ENCODE measurements at places on chromosomes 3 and 15. TPM values are rescaled to one million over a fixed set of nuclear protein-coding genes. Genes with fewer than 3 reads are reported as not detected.
A peak's percentile ranks its signal among the peaks of the same experiment; 100 is the strongest.

DNA sequence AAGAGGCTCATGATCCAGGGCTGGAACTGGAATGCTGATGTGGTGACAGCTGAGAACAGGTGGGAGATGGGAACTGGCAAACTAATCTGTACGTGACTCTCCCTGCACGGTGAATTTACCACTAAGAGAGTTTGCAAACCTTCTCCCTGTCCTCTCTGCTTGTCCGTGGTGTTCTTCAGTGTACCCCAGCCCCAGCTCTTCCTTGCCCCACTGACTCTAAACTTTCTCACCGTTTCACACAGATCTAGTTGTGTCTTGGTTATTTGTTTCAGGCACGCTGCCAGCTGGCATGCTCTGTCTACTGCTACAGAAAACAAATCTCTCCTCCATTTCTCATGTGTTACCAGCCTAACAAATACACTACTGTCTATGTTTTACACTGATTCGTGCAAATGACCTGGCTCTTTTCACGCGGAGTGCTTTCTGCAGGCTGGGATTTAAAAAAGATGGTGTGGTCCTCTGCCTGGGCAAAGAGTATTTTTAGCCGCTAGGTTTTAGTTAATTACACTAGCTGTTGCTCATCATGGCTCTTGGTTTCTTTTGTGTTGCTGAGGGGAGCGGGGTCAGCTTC is 192.7 kb upstream of the LRIG1 start:
- H3K36me3 ChIP-seq: no peaks in the 10 kb centered on the region
- H3K27me3 ChIP-seq: no peaks in the 10 kb centered on the region
- H3K4me3 ChIP-seq: no peak overlapping the region
- H3K4me1 ChIP-seq: no peaks in the 10 kb centered on the region
- DNase-seq: no peak

GRCh38 chr3:162718697-162719096 is 1222.1 kb downstream of the OTOL1 start:
- no peaks in the 10 kb centered on the region for H3K36me3 ChIP-seq
- no peak for DNase-seq
- H3K27ac ChIP-seq: no peak overlapping the region
- H3K4me1 ChIP-seq: peaks cover 15% of the 10 kb centered on the region

- no peak overlapping the region for H3K27ac ChIP-seq
- H3K36me3 ChIP-seq: no peaks in the 10 kb centered on the region
- H3K4me1 ChIP-seq: peaks cover 2% of the 10 kb centered on the region
These were observed 110.6 kb downstream of the ETFA start for GRCh38 chr15:76200641-76201105.

DNA sequence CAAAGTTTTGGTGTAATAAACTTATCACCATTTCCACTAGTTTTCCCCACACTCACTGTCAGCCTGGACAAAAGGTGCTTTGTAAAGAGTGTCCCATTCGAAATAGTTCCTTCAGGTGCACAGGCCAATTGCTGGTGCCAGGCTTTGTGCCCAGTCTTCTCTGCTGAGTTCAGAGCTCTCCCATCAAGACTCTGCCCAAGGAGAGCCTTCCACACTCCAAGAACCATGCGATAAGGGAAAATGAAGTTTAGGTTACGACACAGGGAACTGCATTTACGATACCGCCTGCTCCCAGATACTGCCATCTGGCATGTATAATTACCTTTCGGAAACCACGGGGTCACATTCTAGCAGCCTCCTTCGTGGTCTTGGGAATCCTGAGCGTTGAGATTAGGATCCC is 379.6 kb downstream of the MECOM start:
- H3K27me3 ChIP-seq: no peaks in the 10 kb centered on the region
- no peak overlapping the region for H3K4me3 ChIP-seq
- peaks cover 7% of the 10 kb centered on the region for H3K4me1 ChIP-seq
- no peak for DNase-seq
- H3K36me3 ChIP-seq: no peaks in the 10 kb centered on the region
- H3K27ac ChIP-seq: no peak overlapping the region

DNA sequence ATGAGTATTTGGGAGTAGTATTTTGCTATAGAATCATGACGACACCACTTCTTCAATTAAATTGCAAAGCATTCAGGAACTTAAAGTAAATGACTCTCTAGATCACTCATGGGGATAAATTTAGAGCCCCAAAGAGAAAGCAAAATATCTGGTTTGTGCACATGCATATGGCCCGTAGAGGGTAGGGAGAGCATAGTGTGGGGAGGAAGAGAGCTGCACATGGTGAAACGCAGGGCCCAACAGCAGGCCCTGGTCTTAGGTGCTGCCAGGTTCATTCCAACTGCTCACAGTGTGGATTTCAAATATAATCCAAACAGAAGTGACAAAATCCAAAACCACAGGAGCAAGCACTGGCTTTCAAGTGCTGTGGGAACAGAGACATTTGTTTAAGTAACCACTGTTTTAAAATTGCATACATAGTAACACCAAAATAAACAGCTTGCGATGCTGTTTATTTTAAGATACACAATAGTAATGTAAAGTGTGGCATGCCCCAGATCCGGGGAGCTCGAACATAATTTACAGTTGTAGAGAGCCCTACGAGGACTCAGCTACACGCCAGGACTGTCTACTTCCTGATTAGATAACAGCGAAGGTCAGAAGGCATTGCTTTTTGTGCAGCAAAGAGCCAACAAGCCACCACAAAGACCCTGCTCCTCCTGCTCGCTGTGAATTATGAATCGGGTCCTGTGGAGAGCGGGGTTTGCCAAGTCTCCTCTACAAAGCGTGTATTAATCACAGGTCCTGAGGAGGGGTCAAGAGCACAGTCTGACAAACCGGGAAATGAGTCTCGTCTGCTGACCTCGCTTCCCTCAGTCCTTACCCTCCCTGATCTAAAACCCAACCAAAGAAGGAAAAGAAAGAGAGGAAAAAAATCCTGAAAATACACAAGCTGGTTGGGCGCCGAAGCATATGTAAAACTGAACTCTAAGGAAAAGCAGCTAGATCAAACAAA is 80.6 kb downstream of the MEIS2 start:
- DNase-seq: no peak
- no peak overlapping the region for H3K27ac ChIP-seq
- no peaks in the 10 kb centered on the region for H3K36me3 ChIP-seq
- H3K4me1 ChIP-seq: peaks cover 3% of the 10 kb centered on the region

DNA sequence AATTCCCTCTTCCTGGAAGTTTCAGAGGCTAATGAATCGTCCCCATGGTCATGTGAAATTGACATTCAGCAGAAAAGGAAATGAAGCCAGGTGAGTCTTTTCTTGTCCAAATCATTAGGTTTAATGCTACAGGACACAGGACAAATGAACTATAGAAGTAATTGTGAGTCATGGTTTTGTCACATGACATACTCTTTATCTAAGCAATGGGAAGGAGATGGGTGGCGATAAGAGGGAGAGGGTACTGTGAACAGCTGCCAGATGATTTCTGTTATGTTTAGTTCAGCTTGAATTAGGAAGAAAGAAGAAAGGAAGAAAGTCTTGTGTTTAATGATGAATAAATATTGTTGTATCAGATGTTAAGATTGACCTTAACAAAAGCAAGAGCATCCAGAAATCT is 515.4 kb upstream of the ZNF717 start:
- H3K36me3 ChIP-seq: no peaks in the 10 kb centered on the region
- no peak overlapping the region for H3K27ac ChIP-seq
- no peak for DNase-seq
- no peaks in the 10 kb centered on the region for H3K27me3 ChIP-seq
- no peaks in the 10 kb centered on the region for H3K4me1 ChIP-seq

GRCh38 chr15:52794665-52795463 is 4.7 kb upstream of the ONECUT1 start:
- DNase-seq: no peak
- H3K27ac ChIP-seq: no peak overlapping the region
- H3K36me3 ChIP-seq: no peaks in the 10 kb centered on the region
- peaks cover 99% of the 10 kb centered on the region for H3K27me3 ChIP-seq

DNA sequence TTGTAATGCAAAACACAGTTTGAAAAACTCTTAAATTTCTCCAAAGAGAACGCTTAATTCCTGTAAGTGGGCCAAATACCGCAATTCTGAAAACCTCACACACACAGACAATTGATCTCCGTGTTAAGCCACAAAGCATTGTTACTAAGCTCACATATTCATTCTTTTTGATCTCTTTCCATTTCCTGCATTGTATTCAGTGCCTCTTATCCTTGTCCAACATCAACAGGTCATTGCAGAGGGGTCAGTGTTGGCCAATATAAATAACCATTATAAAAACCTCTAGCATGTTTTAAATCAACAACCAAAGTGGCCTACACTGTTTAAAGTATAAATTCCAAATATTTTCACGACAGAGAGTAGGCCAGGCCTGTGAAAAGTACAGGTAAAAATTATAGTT is 171.1 kb downstream of the PDZRN3 start:
- H3K27me3 ChIP-seq: no peaks in the 10 kb centered on the region
- no peak for DNase-seq
- H3K36me3 ChIP-seq: no peaks in the 10 kb centered on the region
- no peak overlapping the region for H3K4me3 ChIP-seq
- no peak overlapping the region for H3K27ac ChIP-seq

GRCh38 chr3:121796970-121797369 is 37.9 kb downstream of the IQCB1 start:
- no peak overlapping the region for H3K4me3 ChIP-seq
- H3K27ac ChIP-seq: no peak overlapping the region
- H3K27me3 ChIP-seq: no peaks in the 10 kb centered on the region
- H3K4me1 ChIP-seq: no peaks in the 10 kb centered on the region

DNA sequence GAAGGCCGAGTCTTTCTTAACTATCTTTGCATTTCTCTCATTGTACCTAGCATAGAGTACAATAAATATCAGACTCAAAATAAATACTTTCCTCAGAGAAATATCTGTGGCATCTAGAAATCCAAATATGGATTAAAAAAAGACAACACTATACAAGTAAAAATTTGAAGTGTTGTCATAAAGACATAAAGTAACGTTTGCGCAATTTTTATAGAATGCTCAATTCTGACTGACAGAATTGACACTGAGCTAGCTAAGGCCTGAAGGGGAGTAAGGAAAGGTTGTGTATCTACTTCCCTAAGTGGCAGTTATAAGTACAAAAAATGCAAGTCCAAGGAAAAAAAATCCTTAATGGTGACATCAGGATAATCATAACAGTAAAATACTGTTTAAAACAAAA is 1.1 kb downstream of the SEC11A start:
- no peak for DNase-seq
- 0 out of 2 replicates have a peak overlapping the region, but pooled peaks have one; percentile 80 for H3K27ac ChIP-seq
- no peaks in the 10 kb centered on the region for H3K36me3 ChIP-seq
- H3K27me3 ChIP-seq: no peaks in the 10 kb centered on the region
- peak overlapping the region; percentile 92 for H3K4me3 ChIP-seq

GRCh38 chr3:125594581-125595011 is 701 bp downstream of the OSBPL11 start:
- H3K4me1 ChIP-seq: peaks cover 2% of the 10 kb centered on the region
- no peak overlapping the region for H3K27ac ChIP-seq
- H3K36me3 ChIP-seq: no peaks in the 10 kb centered on the region

- no peaks in the 10 kb centered on the region for H3K4me1 ChIP-seq
- DNase-seq: no peak
- H3K27me3 ChIP-seq: no peaks in the 10 kb centered on the region
- no peaks in the 10 kb centered on the region for H3K36me3 ChIP-seq
- H3K4me3 ChIP-seq: no peak overlapping the region
These were observed 597.2 kb upstream of the AGTR1 start for GRCh38 chr3:148100476-148100875.

- DNase-seq: no peak
- H3K27me3 ChIP-seq: no peaks in the 10 kb centered on the region
- no peak overlapping the region for H3K4me3 ChIP-seq
- H3K27ac ChIP-seq: no peak overlapping the region
- no peaks in the 10 kb centered on the region for H3K36me3 ChIP-seq
These were observed 201.0 kb upstream of the BCL6 start for GRCh38 chr3:187946163-187946691.

DNA sequence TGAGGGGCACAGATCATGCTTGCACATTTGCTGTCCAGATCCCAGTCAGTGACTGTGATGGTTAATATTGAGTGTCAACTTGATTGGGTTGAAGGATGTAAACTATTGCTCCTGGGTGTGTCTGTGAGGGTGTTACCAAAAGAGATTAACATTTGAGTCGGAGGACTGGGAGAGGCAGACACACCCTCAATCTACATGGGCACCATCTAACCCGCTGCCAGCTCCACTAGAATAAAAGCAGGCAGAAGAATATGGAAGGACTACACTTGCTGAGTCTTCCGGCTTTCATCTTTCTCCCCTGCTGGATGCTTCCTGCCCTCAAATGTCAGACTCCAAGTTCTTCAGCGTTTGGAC is 5.1 kb downstream of the GP9 start:
- H3K4me3 ChIP-seq: no peak overlapping the region
- no peak overlapping the region for H3K27ac ChIP-seq
- no peaks in the 10 kb centered on the region for H3K4me1 ChIP-seq

DNA sequence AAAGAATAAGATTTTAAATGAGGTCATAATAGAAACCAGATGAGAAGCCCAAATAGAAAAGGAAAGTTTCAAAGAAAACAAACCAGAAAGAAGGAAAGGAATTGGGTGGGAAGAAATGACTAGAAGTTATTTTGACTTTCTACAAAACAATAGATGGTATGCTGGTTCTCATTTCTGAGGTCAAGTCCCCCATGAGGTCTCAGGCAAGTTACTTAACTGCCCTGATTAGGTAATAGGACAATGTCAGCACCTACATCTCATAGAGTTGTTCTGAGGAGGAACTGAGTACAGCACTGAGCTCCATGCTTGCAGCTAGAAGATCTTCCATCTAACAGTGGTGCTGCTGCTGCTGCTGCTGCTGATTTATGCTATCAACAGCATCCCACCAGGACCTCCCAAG is 185.9 kb downstream of the ERC2 start:
- no peaks in the 10 kb centered on the region for H3K27me3 ChIP-seq
- H3K4me3 ChIP-seq: no peak overlapping the region
- H3K36me3 ChIP-seq: no peaks in the 10 kb centered on the region

- H3K4me3 ChIP-seq: no peak within 1 kb of the TSS
- H3K27ac ChIP-seq: no peak within 1 kb of the TSS
- H3K27me3 ChIP-seq: no peaks in the 10 kb centered on the region
These were observed at the start of gene LRTM1 for GRCh38 chr3:54928046-54928770. LRTM1 (minus strand) TSS chr3:54928059; CDS start chr3:54927911, 148 bp downstream.

The SLC25A38 gene
- 45.8 TPM for polyA plus RNA-seq

The FMN1 gene
- 0.27 TPM for polyA plus RNA-seq

The SORD gene
- polyA plus RNA-seq: 70.5 TPM

The DCLK3 gene
- 0.27 TPM for polyA plus RNA-seq

The IGF2BP2 gene
- 7.4 TPM for polyA plus RNA-seq

The FBXW12 gene
- polyA plus RNA-seq: 0.85 TPM

Measured in H1 (cell line).